Right renal cortex interstitium (tissue), 3 donors: ENCODE measurements at places on chromosomes 6 and 20.

DNA sequence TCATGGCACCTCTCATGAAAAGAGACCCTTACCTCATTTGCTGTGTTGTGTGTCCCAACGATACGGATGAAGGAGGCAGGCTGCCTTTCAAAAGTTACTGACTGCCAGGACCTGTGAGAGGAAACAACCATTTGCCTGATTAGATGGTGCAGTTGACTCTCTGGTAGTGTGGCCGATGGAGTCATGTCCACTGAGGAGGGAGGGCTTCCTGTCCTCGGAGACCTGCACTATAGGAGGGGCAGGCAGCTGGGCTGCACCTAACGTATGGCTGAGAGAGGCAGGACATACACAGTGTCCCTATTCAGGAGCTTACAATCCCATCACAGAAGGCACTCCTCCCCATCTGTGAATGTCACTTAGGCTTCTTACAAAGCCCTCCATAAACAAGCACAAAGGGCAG, 373.0 kb downstream of the ZFAND3 start:
- no peak for DNase-seq

- peak; percentile 55 for DNase-seq
Observed at GRCh38 chr6:154039231-154039842, at the start of gene OPRM1. TSS of gene OPRM1 (plus strand) at chr6:154039240. CDS start at chr6:154039545, 305 bp downstream.

DNA sequence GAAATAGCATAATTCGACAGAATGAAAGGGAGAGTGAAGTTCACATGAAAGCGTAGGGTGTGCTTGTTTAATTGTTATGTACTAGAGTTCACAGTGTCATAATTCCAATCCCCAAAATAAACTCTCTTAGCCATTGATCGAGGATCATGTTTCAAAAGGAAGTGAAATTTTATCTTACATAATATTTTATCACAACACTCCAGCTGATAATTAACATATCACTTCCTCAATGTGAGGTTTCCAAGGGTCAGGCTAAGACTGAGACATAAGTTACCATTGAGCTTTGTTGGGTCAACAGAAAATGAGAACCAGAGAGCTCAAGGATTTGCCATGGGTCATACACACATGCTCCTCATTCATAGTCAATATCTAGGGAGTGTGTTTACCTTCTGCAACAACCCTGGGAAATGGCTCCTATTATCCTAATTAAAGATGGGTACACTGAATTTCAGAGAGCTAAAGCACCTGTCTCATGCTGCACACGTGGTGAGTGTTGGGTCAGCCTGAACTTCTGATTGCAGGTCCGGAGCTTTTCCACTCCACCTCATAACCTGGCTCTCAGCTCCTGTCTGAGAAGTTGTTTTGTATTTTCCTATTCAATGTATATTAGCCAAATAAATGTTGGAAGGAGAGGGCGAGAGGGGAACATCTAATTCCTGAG, 3.0 kb downstream of the GSTA2 start:
- no peak for DNase-seq

DNA sequence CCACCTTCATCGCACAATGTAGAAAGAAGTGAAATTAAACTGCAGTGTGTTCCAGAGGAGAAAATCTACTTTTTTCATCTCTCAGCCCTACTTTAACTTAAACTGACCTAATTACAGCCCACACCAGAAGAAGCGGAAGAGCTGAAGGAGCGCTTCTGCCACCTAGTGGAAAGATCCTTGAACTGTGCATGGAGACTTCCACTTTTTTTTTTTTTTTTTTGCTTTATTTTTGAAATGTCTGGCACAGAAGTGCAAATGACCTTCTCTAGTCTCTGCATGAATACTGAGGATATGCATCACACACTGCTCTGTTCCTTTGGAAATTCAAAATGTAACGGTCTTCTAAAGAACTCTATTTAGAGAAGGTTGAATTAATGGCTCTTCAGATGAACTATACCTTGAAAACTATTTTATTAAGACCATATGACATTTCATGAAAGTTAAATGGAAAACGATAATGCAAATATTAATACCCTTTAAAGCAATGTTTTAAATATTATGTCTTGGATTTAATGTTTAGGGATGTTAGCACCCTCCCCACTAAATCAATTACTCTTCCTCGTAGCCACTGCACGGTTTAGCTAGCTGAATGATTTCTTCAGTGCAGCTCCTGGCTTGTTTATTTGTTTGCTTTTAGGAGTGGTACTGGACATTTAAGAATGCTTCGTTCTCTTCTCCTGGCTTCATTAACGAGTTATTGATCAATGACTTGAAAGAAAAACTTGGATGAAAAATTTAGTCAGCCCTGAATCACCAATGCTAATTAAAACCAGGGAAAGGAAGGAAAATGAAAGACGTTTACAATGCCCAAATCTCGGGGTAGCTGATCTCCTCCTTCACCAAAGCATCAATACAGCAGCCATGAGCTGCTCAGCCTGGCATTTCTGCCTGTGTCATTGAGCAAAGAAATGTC, 569.6 kb upstream of the GJE1 start:
- DNase-seq, result peak; percentile 83

DNA sequence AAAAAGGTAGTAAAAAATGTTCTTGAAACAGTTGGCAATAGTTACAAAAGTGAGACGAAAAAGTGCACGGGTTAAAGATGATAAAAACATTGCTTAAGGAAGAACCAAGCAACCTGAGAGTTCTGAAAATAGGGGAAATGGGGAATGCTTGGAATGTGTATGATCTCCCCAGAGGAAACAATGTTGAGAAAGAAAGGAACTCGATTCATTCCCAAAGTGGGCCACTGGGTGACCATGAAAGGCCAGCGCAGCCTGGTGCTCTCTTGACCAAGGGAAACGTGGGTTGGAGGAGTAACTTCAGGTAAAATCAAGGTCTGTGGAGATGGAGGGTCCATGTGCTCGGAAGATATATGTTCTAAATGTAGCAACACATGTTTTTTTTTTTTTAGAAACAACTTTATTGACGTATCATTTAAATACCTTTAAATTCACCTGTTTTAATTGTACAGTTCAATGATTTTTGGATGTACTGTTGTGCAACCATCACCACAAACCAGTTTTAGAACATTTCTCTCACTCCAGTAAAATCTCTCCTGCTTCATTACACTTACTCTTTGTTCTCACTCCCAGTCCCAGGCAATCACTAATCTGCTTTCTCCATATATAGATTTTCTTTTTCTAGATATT, 34.5 kb upstream of the CEP85L start:
- no peak for DNase-seq
